ENCODE measurements at places on chromosomes 3 and 15.

DNA sequence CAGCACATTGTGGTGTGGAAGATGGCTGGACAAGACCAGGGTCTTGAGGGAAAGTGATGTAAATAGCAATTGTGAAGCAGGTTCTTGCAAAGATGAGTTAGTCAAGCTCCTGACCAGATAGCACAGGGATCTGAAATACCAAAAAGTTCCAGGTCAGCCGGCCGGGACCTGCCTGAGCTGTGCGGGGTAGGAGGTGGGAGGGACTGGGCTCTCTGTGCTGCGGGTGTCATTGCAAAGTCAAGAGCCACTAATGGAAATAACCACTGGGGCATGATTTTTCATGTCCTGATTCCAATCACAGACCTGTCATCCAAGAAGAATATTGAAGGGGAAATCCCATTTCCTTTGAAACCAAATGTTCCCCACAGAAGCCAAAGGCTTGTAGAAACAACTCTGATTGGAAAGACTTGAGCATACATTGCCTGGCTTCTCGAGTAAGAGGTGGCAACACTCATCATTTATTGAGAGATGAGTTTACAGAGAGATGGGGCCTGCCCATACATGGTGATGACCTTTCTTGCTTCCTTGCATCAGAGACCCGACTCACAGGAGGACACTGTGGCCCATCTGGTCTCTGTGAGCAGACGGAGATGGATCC is 44.2 kb upstream of the KY start:
- DNase-seq = no peak

- DNase-seq = no peak
Measured at GRCh38 chr15:99324082-99324620, 72.9 kb downstream of the LRRC28 start.

DNA sequence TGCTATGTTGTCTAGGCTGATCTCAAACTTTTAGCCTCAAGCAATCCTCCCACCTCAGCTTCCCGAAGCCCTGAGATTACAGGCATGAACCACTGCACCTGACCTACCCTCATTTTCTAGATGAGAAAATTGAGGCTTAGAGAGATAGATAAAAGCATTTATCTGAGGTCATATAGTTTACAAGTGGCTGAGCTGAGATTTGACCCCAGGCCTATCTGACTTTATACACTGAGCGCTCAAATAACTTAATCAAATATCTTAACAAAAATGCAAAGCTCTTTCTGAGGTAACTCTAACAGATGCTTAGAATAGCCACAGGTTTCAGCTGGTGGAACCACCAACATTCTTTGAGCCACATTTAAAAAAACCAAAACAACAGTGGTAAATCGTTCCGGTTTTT is 5.5 kb downstream of the PLS1 start:
- no peak for DNase-seq

DNA sequence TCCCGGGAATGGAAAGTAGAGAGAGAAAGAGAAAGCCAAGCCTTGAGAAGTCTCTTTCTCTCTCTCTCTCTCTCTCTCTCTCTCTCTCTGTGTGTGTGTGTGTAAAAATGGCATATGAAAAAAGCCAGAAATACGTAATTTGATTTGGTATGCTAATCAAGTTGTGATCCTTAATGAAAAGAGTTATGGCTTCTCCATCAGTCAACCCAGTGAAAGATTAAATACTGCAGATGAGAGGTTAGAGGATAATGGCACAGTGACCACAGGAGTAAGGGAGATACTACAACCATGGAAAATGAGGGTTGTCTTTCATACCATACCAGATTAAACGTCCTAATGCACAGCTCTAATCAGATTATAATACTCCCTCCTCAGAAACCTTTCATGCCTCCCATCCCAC is 193.5 kb upstream of the SOX2 start:
- no peak for DNase-seq

GRCh38 chr3:82224661-82225060 is 463.2 kb upstream of the GBE1 start:
- DNase-seq = no peak

GRCh38 chr3:49271047-49271446 is 6.0 kb downstream of the C3orf62 start:
- DNase-seq = no peak

DNA sequence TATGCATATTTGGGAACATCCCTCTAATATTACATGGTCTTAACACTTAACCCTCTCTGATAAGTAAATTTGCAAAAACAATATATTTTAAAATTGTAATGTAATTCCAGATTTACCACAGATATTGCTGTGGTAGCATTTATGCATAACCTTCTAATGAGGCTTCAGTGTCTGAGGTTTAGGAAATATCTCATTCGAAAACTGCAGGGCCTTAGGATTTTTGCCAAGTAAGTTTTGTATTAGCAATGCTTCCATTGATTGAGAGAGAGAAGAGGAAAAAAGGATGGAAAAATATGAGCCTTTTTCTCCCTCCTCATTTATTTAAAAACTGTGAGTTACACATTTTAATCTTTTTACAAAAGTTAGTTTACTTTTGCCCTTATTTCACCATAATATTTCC is 294.6 kb downstream of the EPHA3 start:
- no peak for DNase-seq

DNA sequence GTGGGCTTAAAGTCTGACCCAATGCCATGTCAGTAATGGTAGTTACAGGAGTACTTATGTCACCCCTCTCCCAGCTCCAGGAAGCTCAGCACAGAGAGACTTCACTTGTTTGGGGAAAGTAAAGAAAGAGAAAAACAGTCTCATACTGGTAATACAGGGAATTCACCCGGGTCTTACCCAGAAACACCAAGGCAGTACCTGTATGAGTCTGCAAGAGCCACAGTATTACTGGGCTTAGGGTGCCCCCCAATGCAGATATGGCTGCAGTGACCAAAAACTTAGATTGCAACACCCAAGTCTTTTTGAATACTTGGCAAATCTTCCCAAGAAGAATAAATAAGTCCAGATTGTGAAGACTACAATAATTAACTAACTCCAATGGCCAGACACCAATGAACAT is 622.1 kb downstream of the IGSF11 start:
- DNase-seq = no peak

DNA sequence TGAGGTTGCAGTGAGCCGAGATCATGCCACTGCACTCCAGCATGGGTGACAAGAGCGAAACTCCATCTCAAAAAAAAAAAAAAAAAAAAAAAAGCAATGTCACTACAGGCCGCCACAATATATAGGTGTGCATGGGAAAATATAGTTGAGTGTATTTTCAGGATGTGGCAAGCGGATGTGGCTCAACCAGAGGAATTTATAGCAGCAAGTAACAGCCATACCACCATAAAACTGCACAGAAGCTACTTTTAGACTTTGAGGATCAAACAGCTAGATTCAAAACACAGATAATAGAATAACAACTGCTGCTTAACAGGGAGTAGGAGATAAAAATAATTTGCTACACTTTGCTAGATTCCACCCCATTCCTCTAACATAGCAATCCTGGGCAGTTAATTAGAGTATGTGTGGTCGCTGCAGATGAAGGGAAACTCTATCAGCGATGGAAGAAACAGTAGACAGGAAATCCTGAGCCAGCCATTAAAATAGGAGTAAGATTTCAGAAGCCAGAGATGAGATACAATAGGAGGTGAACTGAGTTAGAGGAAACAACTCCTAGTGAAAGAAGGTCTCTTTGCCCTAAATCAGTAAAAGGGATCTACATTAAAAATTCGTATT is 318.7 kb upstream of the STT3B start:
- no peak for DNase-seq

DNA sequence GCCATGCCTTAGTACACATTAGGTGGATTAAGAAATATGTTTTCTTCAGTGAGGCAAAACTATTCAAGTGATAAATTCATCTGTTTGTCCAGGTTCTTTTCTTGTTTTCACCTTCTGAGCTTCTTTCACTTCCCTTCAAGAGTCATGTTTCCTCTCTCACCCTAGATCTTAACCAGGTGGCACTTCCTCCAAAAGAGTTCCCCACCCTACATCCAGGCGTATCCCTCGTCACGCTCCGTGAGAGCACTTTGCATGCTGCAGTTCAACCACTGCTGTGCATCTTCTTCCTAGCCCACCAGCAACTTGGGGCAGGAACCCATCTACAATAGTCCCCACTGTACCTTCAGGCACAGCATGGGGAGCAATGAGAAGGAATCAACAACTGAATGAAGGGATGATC is 28.9 kb downstream of the OSBPL10 start:
- DNase-seq = no peak

GRCh38 chr3:101939361-101940049 is 90.2 kb downstream of the NFKBIZ start:
- DNase-seq = no peak

- DNase-seq = no peak
Measured at GRCh38 chr15:37771465-37771864, 163.0 kb upstream of the TMCO5A start.

GRCh38 chr15:68379759-68380290 is 52.1 kb downstream of the ITGA11 start:
- DNase-seq = no peak

GRCh38 chr3:177431525-177432176 is 234.4 kb upstream of the TBL1XR1 start:
- DNase-seq = no peak

- DNase-seq = no peak
Measured at GRCh38 chr3:177356952-177357351, 159.7 kb upstream of the TBL1XR1 start.

DNA sequence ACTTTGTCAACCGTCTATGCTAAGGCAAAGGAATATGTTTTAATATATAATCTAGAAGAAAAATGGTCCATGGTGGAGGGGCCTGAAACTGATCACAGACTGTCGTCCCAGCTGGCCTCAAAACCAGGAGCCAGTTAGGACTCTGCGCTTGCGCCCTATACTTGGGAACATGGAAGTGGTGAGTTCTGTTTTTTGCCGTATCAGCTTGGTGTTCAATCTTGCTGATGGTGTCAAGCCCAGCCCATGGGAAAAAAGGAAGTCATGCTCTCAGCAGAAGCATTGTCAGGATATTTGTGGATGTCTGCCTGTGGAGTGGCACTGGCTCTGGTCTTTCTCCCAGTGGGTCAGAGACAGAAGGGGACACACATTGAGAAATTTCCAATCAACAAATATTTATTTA is 342.0 kb upstream of the CTDSPL start:
- DNase-seq = no peak

DNA sequence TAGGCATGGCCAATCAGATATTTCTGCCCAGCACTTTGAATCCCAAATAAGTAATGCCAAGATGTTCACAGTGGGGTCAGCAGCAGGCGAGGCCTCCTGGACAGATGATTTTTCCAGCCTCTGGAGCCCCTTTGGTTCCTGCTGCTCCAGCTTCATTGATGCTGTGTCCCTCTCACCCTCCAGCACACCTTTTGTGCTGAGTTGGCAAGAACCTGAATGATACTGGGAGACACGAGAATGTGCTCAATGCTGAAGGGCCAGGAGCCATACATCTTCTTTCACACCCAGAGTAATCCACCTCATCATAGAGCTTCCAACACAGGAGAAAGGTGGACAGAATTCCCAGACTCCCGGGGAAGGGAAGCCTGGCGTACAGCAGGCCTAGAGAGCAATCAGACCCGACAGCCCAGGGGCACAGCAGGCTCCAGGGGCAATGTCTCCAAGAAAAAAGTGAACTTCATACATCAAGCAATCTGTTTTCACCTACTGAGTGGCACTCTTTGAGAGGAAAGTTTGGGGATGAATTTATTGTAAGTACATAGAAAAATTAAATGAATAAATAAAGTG is 6.7 kb upstream of the DAPK2 start:
- no peak for DNase-seq

Data from activated gamma-delta T cell treated with Interleukin-2 at 50 U/mL for 16 hours (primary cell).